Hematopoietic multipotent progenitor cell treated with erythropoietin and hydrocortisone succinate and interleukin-3 and kit ligand, for 4 days (in vitro differentiated cells): ENCODE measurements at places on chromosomes 2 and 18.

DNA sequence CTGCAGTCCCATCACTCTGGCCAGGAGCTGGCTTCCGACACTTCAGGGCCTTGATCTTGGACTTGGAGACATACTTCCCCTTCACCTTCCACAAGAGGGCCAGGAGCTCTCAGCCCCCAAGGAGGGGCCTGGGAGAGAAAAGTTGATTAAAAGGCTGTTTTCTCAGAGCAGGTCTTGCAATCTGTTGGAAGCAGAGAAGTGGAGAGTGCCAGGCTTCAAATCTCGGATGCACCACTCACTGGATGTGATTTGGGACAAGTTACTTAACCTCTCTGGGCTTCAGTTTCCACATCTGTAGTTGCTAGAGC is 255.3 kb downstream of the CYP26B1 start:
- DNase-seq: no peak

DNA sequence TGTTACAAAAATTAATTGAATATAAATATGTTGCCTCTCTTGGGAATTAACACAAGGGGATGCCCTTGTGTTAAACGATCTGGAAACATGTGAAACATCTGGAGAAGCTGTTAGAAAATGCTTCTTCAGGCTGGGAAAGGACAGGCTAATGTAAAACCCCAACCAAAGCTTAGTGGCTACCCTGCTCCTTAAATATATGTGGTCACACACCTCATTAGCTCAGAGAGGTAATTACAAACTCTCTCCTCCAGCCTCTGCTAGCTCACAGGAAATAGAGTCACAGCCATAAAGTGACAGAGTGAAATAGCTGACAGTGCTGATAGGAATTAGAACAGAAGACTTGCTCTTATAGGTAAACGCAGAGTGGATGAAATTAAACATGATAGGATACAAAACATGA is 155.9 kb downstream of the RAB3GAP1 start:
- no peak for DNase-seq

GRCh38 chr2:134502104-134502503 is 216.7 kb downstream of the TMEM163 start:
- no peak for DNase-seq

GRCh38 chr2:9205963-9206948 is at the start of gene ASAP2:
Gene ASAP2 (plus strand): TSS chr2:9206812. CDS start chr2:9207105, 293 bp downstream.
- peak; percentile 77 for DNase-seq

GRCh38 chr2:121532347-121532766 is 1.7 kb downstream of the RNU4ATAC start:
- DNase-seq: no peak

- DNase-seq: no peak
Observed at GRCh38 chr2:2849464-2850217, 518.6 kb upstream of the MYT1L start.

DNA sequence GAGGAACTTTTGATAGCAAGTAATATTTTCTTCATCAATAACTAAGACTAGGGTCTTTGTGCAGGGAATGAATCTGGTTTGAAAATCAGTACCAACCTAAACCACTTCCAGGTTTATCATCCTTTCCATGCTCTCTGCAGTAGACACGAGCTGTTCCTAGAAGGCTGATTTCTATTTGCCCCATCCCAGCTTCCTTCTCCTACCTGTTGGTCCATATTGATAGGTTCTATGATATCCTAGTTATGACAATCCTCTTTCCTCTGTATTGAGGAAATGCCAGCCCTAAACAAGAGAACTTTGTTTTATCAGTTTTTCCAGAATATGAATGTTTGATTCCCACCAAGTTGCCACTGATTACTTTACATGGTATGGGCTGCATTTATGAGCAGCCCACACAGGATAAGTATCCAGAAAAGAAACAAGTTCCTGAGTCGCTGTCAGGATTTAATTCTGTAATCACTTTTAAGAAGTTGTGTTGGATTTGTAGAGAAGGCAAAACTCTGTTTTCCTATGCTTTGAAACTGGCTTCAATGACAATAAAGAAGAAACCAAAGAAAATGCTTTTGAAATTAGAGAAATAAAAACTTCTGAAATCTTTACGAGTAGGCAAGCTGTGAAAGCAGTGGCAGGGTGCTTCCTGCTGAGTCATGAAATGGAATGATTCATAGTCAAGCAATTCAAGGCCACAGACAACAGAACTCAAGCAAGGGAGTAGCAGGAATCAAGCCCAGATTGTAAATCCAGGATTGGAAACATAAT is 37.3 kb upstream of the TANK start:
- DNase-seq: peak; percentile 67

GRCh38 chr2:111106706-111107105 is 14.0 kb upstream of the BCL2L11 start:
- DNase-seq: no peak

DNA sequence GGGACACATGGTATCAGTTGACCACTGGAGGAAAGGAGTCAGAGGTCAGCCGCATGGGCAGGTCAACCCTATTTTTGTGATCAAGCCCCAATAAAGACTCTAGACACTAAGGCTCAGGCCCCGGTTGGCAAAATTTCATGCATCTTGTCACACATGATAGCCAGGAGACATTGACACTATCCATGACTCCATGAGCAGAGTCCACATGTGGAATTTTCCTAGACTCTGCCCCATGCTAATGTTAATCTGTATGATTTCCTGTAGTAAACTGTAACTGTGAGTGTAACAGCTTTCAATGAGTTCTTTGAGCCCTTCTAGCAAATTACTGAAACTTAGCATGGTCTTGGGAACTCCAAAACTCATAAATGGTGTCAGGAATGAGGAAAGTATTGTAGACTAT is 192.3 kb downstream of the PDE11A start:
- DNase-seq: no peak

GRCh38 chr18:54089749-54090459 is 134.6 kb downstream of the MBD2 start:
- DNase-seq: no peak

GRCh38 chr2:72008608-72009007 is 139.1 kb downstream of the CYP26B1 start:
- no peak for DNase-seq

DNA sequence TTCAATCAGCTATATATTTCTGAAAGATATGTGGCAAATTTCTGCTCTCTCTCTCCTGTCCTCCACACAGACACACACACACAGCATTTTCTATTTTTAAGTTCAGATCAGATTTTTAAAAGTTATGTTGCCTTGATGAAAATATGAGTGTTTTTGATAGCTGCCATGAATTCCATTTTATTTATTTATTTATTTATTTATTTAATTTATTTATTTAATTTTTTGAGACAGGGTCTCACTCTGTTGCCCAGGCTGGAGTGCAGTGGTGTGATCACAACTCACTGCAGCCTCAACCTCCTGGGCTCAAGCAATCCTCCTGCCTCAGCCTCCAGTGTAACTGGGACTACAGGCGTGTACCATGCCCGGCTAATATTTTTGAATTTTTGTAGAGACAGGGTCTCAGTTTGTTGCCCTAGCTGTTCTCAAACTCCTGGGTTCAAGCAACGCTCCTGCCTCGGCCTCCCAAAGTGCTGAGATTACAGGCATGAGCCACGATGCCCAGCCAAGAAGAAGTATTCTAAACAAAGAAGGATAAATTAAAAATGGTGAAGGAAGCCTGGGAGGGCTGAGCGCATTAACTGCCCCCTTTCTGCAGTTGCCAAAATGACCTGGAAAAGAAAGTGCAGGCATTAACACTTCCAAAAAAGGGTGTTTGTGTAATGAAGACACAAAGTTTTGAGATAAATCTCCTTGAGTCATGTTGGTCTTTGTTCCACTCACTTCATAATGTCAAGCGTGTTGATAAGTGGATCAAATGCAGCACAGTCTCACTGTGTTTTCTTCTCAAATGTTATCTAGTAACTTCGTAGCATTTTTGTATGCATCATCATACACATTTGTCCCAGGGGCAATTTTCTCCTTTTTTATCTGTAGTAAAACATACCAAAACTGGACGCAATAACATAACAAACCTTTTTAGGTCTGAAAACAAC is 11.1 kb upstream of the IMPA2 start:
- DNase-seq: no peak

DNA sequence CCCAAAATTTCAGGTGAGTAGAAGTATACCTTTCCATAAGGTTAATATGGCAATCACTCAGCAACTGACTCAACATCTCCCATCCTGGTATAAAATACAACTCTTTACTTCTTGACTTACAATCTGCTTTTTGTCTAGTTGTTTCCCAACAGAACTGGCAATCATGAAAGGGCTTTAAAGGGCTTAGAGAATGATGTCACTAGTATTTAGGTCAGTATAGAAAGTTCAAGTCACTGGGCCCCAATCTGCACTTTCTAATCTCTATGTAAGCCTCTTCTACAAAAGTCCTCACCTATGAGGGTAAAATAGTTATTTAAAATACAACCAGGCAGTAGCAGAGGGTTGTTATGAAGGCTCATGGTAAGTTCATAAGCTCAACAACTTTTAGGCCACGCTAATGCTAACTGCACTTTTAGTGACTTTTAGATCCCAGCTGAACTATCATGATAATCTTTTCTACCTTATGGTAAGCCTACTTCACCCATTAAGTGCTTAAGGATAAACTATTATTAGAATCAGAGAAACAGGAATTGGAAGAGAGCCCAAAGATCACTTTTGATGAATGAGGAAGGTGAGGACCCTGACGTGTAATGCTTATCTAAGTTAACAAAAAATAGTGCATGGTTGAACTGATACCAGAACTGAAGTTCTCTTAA is 79.6 kb downstream of the GORASP2 start:
- DNase-seq: no peak

- DNase-seq: no peak
Observed at GRCh38 chr2:224594840-224595239, 9.7 kb upstream of the CUL3 start.

GRCh38 chr2:174666845-174667244 is 69.2 kb upstream of the WIPF1 start:
- peak; percentile 52 for DNase-seq

- peak; percentile 36 for DNase-seq
Observed at GRCh38 chr2:88170472-88170892, 336 bp downstream of the THNSL2 start.

DNA sequence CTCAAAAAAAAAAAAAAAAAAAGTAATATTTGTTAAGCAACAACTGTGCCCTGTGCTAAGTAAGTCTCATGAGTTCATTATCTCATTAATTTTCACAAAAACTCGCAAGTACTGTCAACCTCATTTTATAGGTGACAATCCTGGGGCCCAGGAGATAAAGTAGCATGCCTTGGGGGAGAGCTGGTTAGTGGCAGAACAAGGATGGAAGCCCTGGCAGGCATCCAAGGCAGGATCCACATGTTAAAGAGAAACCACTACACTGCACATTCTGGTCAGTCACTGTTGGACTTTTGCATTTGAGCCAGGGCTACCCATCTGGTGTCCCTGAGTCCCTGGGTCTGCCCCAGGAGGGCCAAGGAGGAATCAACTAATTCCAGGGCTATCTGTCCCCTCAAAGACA is 54.6 kb downstream of the ZFP36L2 start:
- peak; percentile 83 for DNase-seq

DNA sequence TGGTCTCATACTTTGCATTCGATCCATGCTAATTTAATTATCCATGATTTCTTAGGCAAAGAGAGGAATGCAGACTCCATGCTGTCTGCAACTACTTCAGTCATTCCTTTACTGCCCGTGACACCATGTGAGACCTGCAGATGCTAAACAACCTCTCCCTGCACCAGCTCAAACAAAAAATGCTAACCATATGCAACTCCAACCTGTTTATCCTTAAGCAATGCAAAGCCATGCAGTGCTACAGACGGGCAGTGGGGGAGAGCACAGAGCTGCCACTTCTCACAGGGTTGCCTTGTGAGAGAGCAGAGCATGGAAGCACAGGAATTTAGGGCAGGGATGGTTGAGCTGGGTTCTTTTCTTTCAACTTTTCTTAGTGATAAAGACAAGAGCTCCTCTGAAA is 74.9 kb upstream of the KLHL14 start:
- no peak for DNase-seq

- no peak for DNase-seq
Observed at GRCh38 chr18:22391407-22392345, 26.0 kb downstream of the CTAGE1 start.

- DNase-seq: no peak
Observed at GRCh38 chr2:190763901-190764514, 115.1 kb downstream of the NAB1 start.

GRCh38 chr2:216477283-216478035 is 21.2 kb upstream of the RPL37A start:
- peak; percentile 54 for DNase-seq

- peak; percentile 85 for DNase-seq
Observed at GRCh38 chr2:159185401-159186130, 100.9 kb downstream of the WDSUB1 start.

- DNase-seq: no peak
Observed at GRCh38 chr18:21342372-21342771, 100.3 kb downstream of the GREB1L start.

DNA sequence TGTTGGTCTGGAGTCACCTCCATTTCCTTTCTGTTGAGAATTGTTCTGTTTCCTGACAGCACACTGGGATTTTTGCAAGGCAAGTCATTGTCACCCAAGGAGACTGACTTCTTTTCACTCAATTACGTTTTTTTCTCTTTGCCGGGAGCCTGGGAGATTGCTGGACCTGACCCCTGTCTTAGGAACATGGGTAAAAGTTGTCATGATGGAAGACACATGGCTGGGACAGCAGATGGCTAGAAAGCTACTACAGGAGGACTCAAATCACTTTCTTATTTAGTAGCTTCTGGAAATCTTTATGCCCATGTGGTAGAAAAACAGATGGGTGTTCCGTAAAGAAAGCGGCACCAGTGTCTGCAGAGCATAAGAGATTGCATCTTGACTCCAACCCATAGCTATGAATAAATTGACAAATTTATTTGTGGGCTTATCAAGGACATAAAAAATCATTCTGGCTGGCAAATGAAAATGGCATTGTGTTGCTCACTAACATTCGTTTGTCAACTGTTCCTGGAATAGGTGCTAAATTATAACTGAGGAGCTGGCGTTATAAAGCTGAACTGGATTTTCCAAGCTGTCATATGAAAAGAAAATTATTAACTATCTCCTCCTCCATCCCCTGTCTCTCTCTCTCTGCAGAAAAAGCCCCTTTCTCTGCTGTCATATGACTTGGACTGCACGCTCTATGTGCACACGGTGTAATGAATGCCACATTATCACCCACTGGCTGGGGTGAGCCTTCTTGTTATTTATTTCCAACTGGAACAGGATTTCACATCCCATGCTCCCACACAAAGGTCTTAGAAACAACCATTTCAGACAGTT is 159.8 kb downstream of the SH3RF3 start:
- no peak for DNase-seq

DNA sequence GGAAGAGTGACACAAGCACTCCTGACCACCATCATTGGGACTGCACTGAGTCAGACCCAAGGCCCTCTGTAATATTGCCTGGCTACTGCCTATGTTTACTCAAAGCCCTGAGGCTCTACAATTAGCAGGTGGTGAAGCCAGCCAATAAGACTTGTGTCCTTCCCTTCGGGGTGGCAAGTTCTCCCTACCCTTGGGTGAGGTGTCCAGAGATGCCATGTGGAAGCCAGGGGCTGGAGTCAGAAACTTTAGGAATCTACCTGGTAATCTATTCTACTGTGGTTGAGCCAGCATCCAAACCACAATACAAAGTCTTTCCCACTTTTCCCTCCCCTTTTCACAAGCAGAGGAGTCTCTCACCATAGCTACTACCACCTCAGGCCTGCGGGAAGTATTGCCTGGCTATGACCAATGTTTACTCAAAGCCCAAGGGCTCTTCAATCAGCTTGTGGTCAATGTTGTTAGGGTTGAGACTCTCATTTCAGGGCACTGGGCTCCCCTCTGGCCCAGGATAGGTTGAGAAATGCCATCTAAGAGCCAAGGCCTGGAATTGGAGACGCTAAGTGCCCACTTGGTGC is 17.6 kb downstream of the DHRS9 start:
- DNase-seq: no peak

- DNase-seq: no peak
Observed at GRCh38 chr2:240139011-240139441, 1.4 kb downstream of the OTOS start.
